Effector memory CD8-positive, alpha-beta T cell (primary cell): ENCODE measurements at places on chromosomes 7 and 10.

DNA sequence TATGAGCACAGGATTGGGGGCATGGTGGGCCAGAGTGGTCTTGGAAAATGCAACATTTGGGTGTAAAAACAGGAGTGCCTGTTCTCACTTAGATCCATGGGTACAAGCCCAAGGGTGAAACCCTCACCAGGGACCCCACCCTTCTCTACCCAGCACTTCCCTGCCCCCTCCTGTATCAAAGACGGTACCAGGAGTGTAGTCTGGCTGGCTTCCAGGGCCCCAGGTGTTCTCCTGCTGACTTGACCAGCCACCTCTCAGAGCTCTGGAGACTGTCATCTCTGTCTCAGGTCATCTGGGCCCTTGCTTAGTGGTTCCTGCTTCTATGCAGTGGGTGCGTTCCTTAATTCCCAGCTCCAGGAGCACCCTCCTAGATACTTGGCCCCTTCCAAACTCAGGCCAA is 447.2 kb downstream of the LRMDA start:
- DNase-seq: no peak

DNA sequence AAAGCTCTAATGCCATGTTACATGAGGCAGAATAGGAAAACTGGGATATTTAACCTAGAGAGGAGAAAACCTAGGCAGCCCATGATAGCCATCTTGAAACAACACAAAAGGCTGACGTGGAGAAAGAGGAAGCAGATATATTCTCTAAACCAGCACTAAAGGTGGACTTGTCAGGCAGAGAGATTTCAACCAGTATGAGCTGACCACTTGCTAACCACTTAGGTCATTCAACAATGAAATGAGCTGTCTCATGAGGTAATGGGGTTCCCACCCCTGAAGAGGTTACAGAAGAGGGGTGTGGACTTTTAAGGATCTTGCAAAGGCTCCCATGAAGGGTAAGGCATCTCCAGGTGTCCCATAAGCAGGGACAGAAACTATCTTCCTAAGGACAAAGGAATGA is 26.8 kb upstream of the EGR2 start:
- no peak for DNase-seq

- no peak for DNase-seq
These were observed 325.9 kb upstream of the FZD1 start for GRCh38 chr7:90938371-90938770.

- no peak for DNase-seq
These were observed 2.9 kb downstream of the MYL10 start for GRCh38 chr7:101626069-101626671.

DNA sequence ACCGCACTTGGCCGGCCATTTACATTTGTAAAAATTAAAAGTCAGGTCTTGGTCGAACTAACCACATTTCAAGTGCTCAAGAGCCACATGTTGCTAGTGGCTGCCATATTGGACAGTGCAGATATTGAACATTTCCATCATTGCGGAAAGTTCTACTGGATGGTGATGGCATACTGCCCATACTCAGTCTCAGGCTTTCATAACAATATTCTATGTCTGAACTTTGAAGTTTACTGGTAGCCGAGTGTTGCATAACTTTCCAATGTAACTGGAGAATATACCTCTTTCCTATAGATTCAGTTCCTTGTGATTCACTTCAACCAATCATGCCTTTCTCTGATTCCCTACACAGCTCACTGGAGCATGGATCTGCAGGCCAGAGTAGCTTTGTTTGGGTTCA is 43.7 kb downstream of the PSMC2 start:
- DNase-seq: no peak

DNA sequence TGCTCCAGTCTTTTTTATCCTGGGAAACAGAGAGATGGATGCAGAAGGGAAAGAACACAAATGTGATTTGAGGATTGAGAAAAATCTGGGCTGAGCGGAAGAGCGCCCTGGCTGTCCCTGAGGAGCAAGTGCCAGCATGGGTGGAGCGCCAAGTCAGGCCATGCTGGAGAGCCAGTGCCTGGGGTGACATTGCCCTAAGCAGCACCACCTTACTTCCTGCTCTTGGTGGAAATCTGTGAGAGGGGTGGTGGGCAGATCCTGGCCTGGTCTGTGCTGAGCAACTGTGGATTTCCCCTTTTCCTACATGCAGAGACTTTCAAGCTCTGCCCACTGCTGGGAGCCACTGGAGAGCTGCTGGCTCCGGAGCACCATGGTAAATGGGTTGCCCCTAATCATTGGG is 36.9 kb downstream of the DDIT4 start:
- no peak for DNase-seq

DNA sequence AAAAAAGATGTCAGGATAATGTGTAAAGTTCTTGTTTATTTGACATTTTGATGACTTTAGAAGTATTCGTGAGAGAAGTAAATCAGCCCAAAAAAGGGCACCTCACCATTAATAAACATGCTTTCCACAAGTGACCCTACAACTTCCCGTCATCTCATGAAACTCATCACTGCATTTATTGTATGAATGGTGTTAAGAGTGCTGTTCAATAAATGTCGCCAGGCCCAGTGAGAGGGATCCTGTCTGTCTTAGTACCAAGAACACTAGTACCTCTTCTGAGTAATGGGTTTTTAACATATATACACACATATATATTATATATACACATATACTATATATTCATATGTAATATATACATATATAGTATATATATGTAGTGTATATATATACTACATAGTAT is 61.9 kb downstream of the TMEM26 start:
- no peak for DNase-seq

- no peak for DNase-seq
These were observed 18.5 kb downstream of the BMS1 start for GRCh38 chr10:42801135-42801534.

GRCh38 chr7:18228686-18229085 is 201.0 kb upstream of the PRPS1L1 start:
- no peak for DNase-seq

GRCh38 chr7:71286336-71286735 is 154.4 kb downstream of the GALNT17 start:
- no peak for DNase-seq

DNA sequence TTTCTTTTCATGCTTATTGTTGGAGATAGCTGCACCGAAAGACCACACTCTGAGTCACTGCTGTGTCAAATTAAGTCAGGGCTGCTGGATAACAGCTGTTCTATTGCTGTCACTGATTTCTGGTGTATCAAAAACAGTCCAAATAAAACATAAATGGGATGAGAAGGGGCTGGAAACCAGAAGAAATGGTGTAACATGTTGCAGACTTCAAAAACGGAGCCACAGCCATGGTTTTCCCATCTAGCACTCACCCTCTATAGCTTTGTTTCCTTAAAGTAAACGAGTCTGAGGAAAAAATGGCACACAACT is 103.3 kb upstream of the DIP2C start:
- DNase-seq: no peak

- DNase-seq: no peak
These were observed 95.2 kb downstream of the CLEC2L start for GRCh38 chr7:139618482-139619366.

DNA sequence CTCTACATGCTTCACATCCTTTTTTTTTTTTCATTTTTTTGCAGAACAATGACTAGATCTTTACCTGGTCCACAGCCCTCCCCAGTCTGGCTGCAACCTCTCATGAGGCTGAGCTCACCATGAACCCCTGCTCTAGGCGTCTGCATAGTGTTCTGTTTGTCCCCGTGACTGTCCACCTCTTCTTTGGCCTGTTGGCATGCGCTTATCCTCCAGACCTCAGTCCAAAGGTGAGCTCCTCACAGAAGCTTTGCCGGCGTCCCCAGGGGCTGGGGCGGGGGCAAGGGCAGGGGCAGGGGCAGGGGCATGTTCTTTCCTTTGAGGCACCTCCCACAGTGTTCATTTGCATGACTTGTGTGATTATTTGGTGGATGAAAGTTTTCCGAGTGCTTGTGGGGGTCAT is 218.4 kb upstream of the ZNF32 start:
- no peak for DNase-seq

DNA sequence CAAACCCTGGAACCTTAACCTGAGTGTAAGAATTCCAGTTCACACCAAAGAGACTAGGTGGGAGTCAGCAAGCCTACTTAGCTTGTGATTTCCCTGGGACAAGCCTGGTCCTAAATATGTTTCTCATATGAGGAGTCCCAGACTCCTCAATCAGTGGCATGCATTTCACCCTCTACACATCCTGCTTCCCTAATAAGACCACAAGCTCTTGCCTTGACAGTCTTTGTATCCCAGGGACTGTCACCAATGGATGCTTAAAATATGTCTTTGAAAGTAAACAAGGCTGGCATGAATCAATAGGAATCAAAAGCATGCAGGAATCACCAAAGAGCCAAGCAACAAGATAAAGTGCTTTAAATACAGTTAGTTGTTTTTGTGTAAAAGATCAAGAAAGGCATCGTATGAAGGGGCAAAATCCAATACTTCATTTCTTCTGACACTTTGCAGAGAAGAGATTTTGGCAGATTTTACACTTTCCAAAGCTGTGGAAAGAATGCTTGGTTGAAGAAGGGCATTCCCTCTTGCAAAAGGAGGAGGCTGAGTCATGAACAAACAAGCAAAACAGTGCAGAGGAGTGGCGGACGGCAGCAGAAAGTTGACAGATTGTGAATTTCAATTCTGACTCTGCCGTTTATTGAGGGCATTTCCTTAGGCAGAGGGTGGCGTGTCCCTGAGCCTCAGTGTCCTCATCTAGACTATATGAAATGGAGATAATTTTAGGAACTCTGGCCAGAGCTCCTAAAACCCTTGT is 8.5 kb upstream of the NFE2L3 start:
- no peak for DNase-seq

GRCh38 chr10:121914661-121915060 is 13.2 kb downstream of the ATE1 start:
- no peak for DNase-seq

DNA sequence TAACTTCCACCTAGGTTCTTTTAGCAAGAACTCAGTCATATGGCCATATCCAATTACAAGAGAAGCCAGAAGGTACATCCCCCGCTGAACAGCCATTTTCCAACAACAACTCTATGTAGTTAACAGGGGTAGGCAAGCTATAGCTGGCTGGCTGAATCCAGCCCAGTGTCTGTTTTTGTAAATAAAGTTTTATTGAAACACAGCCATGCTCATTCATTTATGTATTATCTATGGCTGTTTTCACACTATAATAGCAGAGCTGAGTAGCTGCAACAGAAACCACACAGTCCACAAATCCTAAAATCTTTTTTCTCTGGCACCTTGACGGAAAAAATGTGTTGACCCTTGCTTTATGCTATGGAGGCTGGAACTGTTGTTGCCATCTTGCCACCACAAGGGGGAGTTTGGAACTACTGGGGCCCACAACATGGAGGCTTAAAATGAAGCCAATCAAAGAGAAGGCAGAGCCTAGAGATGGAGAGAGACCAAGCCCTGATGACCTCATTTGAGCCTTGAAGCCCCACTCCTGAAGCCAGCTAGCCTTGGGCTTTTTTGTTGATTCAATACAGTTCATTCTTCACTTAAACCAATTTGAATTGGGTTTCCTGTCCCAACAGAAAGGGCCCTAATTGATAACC is 33.3 kb upstream of the XPNPEP1 start:
- DNase-seq: no peak

DNA sequence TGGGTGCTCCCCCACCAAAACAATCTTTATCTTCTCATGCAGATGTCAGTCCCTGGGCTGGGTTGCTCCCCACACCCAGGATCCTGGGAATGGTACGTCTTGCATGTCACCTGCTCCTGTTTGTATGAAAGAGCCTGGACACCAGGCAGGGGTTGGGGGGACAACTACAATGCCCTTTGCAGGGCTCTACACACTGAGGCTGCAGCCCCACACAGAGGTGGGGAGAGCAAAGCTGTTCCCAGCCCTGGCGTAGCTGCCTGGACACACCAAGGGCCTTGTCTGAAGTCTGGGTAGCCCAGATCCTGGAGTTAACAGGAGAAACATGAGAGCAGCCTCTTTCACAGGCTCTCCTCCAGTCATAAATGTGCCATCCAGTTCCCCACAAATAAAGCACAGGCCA is 61.2 kb upstream of the TMEM72 start:
- DNase-seq: no peak

DNA sequence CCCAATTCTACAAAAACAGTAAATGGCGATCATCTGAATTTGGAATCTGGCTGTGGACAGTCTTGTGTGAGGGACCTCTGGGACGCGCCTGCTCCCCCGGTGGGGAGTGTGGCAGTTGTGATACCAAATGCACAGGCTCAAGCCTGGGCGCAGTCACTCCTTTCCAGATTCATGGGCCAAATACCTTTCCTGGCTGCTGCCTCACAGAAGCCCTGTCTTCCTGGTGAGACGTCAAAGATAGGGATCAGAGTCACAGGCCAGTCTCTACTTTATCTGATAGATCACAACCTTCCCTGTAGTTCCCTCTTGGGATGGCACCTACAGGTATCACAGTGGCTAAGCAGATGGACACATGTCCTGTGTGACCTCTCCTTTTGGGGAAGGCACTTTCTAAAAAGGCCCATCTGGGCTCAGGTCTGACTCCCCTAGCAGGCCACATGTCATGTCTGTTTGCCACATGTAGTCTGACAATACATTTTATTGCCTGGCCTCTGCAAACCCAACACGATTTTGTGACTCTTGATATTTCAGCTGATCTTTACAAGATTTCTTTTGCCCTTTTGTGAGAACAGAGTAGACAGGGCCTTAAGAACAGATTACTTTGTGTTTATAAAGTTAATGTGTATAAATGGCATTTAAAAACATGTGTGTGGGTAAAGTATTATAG is 150.1 kb downstream of the SNX10 start:
- DNase-seq: no peak

GRCh38 chr10:101291331-101292193 is 62.3 kb upstream of the LBX1 start:
- no peak for DNase-seq

GRCh38 chr7:69643708-69644445 is 45.6 kb downstream of the AUTS2 start:
- no peak for DNase-seq

DNA sequence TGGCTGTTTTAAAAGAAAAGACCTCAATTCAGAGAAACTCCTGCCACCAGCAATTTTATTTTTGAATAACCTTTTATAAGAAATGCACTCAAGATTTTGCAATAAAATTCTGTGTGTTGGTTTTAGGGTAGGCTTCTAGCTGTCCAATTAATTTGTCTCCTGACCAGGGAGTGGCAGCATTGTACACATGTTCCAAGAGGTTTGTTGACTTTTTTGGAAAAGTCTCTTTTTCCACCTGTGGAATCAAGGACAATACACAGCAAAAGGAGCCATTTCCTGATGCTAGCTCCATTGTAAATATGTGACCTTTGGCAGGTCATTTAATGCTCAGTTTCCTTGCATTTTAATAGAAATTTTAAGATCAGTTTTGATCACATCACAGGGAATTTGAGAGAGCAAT is 1.8 kb downstream of the GIMAP5 start:
- DNase-seq: no peak

GRCh38 chr7:129606803-129607202 is 4.7 kb upstream of the NRF1 start:
- no peak for DNase-seq

GRCh38 chr7:55733241-55734140 is 129.1 kb downstream of the SEPTIN14 start:
- DNase-seq: no peak

- DNase-seq: no peak
These were observed 355.0 kb downstream of the RNLS start for GRCh38 chr10:88228130-88228529.

GRCh38 chr7:158479021-158479663 is 108.5 kb downstream of the PTPRN2 start:
- no peak for DNase-seq
